ENCODE measurements at places on chromosomes 6 and 20.

DNA sequence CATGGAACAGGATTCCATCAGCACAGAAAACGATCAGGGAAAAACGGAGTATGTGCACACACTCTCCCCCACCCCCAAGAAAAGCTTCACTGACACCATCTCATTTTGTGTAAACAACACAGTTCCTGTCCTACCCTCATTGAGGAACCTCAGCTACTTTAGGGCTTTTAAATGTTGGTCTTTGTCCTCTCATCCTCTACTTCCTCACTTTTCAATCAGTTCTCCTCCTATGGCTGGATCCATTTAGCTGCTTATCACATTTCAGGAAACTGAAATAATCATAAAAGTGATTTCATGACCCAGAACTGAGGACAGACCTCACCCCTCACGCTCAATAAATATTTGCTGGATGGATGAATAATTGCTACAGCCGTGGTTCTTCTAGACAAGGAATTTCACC, 33.1 kb upstream of the PNRC1 start:
- DNase-seq, result no peak

DNA sequence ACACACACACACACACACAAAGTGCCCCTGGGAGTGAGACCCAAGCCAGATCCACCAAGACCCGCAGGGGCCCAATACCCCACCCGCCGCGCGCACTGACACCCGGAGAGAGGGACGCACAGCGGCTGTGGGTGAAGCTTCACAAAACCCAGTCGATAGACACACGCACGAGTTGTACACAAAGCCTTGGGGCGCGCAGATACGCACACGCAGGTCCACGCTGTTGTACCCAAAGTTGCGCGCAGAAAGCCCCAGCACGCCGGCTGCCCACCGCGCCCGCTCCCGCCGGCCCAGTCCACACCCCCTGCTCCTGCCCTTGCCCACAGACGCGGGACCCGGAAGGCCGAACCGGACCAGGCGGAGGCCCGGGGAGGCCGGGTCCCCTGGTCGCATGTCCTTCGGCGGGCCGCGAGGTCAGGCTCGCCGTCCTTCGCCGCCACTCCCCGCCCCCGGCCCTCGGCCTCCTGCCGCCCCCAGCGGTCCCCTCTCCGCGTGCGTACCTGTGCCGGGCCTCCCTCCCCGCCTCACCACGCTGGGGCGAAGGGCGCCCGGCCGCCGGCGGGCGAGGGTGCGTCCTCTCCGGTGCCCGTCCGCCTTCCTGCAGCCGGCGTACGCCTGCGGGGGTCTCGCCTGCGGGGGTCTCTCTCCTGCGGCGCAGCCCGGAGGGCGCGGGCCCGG, at the start of gene TMEM74B:
Gene TMEM74B (minus strand): TSS at position 344 of the 678 bp plus-strand sequence. CDS start 1,180 bp downstream, outside the sequence.
- peak; percentile 51 for DNase-seq

DNA sequence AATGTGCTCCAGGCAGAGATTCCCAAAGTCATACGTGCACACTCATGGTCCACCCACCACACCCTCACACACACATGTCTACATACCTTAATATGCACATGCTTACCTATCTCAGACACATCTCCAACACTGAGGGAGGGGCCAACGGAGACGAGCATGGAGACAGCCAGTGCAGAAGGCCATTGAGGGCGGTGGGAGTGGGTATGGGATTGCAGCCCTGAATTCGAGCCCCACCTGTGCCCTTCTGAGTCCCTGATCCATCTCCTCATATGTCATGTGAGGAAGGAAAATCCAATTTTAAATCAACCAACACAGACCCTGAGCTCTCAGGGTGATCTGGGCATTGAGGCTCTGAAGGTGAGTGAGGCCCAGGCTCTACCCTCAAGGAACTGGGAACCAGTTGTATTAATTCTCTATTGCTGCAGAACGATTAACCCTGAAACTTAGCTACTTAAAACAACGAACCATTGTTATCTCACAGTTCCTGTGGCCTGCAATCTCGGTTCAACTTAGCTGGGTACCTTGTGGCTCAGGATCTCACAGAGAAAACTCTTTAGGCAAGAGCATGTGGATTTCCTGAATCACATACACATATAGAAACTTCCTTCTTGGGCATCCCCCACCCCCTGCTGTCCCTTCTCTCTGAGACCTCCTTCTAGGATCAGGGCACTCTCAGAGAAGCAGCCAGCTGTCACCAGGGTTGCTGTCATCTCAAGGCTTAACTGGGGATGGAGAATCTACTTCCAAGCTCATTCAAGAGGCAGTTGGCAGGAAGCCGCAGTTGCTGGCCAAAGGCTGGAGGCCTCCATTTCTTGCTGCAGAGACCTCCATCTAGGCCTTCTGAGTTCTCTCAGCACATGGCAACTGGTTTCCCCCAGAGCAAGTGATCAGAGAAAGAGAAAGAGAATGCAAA, 28.3 kb downstream of the GLP1R start:
- DNase-seq, result no peak

DNA sequence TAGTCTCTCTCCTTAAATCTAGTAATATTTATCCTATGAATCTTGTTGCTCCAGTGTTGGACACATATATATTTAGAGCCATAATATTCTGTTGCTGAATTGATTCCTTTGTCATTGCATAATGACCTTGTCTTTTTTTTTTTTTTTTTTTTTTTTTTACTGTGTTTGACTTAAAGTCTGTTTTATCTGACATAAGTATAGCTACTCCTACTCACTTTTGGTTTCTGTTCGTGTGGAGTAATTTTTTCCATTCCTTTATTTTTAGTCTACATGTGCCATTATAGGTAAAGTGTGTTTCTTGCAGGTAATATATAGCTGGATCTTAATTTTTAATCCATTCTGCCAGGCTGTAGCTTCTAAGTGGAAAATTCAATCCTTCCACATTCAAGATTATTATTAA, 166.5 kb downstream of the GMDS start:
- no peak for DNase-seq

DNA sequence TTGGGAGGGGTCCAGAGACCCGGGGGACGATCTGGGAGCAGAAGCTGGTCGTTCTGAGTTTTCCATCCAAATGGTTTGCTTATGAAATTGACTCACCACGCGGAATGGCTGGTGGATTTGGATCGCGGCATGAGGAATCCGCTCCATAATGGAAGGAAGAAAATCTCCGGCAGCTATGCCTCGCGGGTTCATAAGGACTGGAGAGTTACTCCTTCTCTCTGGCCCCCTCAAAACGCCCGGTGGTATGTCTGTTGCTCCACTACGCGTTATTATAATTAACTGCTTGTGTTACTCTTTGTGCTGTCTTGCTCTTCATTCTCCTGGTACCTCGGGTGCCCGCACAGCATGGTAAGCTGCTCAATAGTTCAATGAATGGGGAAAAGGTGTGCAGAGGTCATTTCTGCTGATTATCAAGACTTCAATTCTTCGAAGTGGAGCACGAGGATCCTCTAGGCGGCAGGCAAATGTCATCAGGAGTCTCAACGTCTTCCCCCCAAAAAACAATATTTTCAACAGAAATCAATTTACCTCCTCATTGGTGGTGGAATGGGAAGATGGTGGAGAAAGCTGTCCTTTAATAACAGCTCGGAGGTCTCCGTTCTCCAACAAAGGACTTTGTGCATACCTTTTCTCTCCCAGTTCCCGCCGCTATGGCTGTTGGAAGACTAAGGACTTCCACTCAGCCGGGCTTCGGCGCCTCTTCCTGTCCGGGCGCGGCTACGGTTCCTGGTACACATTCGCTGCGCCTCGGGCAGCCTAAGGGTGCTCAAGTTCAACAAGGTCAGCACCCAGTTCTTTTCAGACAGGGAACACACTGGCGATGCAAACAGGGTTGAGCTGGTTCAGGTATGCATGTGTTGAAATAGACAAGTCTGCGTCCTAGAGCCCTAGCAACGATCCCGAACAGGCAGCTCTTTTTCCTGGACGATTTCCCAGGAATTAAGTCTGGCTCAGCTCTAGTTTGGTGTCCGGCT, 9.2 kb upstream of the PRSS16 start:
- DNase-seq, result no peak

- DNase-seq, result no peak
Observed at GRCh38 chr6:134398453-134398852, 80.5 kb upstream of the SGK1 start.

DNA sequence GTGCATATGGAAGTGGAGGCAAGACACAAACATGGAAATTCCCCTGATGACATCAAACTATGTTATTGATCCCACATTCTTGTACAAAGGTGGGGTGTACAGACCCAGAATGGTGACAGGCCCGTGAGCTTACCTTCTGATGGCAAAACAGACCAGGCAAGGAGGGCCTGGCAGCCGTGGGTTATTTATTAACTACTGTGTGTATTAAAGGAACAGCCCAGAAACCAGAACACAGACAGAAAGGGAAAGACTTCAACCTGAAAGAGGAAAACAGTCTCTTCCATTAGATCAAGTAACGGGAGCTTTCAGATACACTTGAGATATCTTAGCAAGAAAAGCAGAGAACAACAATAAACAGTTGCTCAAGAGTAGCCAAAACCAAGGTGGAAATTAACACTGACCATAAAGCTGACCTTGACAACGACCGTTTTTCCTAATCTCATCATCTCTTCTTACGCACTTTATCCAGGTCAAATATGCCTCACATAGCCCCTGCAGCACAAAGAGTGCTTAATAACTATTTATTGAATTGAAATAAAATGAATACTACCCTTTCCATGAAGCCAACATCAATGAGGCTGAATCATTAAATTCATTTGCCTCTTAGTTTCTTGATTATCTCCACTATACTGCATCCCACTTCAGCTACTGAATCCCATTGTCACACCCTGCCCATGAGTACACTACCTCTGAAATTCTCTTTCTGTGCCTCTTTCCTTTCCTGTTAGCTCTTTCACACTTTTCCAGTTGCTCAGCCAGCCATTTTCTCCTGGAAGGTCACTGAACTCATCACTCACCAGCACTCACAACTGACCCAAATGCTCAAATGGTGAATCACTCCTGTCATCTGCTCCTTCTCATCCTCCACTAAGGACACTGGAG, 67.4 kb downstream of the MOXD1 start:
- DNase-seq, result no peak

GRCh38 chr6:157531169-157531985, 150.4 kb downstream of the ZDHHC14 start:
- no peak for DNase-seq

DNA sequence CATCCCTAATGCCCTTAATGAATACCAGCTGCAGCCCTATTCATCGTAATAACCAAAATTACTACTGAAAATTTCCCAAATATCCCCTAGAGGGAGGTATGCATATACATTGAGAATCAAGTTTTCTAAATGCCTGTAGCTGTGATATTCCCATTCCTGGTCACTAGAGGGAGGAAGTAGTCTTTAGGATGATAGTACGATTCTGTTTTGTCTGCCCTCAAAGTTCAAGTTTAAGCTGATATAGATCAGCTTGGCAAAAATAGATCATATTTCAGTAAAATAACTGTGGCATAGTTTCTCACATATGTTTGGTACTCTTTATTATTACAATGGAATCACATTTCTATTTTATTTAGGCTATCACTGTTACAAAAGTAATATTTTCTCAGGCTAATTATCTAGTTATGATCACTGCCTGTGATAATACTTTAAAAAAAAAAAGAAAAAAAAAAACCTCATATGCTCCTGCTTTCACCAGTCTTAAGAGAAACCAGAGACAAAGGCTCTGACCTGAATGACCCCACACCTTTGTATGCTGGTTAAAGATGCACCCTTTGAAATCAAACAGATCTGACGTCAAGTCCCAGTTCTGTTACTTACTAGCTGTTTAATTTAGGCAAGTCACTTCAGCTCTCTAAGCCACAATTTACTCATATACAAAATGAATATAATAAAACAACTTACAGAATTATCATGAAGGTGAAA, 11.0 kb downstream of the TSPYL1 start:
- peak; percentile 81 for DNase-seq

- DNase-seq, result no peak
Observed at GRCh38 chr6:124885171-124885570, 77.1 kb upstream of the RNF217 start.

GRCh38 chr6:5214570-5215052, 46.1 kb downstream of the LYRM4 start:
- DNase-seq, result peak; percentile 27

GRCh38 chr6:76776876-76777275, 686.4 kb downstream of the HTR1B start:
- DNase-seq, result no peak

GRCh38 chr6:22681761-22682160, 112.4 kb downstream of the HDGFL1 start:
- no peak for DNase-seq

DNA sequence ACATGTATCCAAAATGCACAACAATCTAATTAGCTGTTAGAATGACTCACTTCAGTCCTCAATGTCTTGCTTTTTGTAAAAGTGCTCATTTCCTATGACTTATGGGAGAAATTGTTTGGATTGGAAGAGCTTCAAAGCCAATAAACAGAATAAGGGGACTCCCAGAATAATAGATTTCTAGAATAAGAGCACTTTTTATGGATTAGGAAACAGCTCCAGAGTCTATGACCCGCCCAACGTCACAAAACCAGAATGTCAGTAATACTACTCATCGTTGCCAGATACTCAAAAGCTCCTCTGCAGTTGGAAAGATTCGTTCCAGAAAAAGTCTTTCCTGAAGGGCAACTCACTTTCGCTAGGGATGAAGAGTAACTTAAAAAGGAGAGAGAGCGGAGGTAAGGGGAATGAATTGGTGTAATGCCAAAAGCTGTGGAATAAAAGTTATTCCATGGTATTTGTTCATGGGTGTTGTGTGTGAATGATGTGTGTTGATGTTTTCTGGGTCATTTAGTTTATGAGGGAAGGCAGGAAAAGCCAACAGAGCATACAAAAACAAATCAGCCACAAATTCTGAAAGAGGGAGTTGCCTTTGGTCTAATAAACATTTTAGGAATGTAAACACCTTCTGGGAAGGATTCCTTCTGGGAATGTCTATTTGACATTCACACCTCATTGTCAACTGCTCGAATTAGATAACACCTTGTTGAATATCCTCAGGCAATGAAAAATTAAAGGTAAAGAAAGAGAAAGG, 64.6 kb downstream of the SYNE1 start:
- no peak for DNase-seq

Data from brain (organoid and tissue), 16 donors.